ENCODE measurements at places on chromosomes 5 and 9.

DNA sequence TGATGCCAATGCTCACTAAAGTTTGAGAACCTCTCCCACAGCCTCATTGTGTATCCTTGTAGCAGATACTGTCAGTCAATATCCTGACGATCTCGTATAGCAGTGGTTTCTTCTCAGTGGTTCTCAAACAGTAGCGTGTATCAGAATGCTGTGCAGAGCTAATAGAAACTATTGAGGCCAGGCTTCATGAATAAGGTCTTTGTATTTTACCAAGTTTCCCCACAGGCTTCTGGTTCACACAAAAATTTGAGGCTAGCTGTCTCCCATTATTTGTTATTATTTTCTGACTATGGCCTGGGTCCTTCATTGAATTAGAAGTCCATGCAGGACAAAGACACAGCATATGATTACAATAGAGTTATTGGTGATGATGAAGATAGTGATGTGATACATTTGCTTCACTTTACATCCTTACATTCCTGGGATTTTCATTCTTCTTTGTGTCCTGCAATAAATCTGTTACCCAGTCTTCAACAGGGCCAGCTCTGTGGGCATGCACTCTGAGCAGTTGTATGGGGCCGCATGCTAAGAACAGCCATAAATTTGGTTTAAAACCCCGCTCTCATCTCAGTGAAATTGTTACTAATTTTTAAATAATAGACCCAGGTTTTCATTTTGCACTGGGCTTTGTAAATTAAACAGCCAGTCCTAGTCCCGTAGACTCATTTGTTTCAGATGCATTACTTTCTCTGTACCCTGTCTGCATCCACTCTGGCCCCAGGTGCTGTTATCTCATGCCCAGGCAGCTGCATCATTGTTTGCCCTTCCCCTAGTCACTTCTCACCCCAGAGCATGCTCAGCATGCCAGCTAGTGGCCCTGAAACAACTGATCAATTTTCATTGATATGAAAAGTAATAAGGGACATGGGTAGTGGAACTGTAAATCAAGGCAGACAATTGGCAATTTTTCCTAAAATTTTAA is 199.9 kb upstream of the PIK3R1 start:
- no peak for DNase-seq

GRCh38 chr5:59358005-59358861 is 535.3 kb downstream of the PDE4D start:
- DNase-seq: no peak

GRCh38 chr5:136491806-136492205 is 126.5 kb upstream of the TRPC7 start:
- no peak for DNase-seq

GRCh38 chr9:28155067-28155466 is 581.8 kb upstream of the C9orf72 start:
- DNase-seq: no peak

- no peak for DNase-seq
These were observed 503.9 kb downstream of the RASEF start for GRCh38 chr9:82558855-82559630.

DNA sequence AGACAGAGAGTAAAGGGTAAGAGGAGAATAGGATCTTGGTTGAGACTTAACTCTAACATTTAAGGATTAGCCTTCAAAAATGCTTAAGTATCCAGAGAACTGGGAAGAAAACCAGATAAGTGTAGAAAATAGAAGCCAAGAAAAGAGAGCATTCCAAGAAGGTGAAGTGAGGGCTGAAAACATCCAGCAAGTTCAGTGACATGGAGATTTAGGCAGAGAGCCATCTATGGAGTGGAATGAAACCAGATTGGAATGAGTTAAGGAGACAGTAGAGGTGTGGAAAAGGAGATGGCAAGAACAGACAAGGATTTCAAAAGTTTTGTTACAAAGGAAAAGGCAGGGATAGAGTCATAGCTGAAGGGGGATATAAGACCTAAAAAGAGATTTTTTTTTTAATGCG is 188.1 kb downstream of the TRPM3 start:
- DNase-seq: no peak

DNA sequence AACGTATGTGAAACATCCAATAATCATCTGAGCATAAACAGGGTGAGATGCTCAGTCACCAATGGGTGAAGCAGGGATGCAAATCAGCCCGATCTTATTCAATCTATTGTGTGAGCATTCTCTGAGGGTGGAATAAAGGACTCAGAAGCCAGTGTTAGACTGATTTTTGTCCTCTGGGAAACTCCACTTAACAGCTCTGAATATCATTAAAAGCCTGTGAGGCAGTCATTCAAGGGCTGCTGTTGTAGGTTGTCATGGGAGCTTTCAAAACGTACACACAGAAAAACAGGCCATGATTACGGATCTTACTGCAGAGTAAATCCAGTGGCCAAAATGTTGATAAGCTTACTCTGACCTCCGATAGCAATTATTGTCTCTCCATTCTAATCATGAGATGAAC is 266.5 kb upstream of the EFNA5 start:
- no peak for DNase-seq

- peak; percentile 57 for DNase-seq
These were observed 179.8 kb downstream of the FGF1 start for GRCh38 chr5:142506046-142506445.

Measured in RCC 7860 (cell line).